ENCODE measurements at places on chromosomes 6 and 20. TPM values are rescaled to one million over a fixed set of nuclear protein-coding genes. Genes with fewer than 3 reads are reported as not detected.

DNA sequence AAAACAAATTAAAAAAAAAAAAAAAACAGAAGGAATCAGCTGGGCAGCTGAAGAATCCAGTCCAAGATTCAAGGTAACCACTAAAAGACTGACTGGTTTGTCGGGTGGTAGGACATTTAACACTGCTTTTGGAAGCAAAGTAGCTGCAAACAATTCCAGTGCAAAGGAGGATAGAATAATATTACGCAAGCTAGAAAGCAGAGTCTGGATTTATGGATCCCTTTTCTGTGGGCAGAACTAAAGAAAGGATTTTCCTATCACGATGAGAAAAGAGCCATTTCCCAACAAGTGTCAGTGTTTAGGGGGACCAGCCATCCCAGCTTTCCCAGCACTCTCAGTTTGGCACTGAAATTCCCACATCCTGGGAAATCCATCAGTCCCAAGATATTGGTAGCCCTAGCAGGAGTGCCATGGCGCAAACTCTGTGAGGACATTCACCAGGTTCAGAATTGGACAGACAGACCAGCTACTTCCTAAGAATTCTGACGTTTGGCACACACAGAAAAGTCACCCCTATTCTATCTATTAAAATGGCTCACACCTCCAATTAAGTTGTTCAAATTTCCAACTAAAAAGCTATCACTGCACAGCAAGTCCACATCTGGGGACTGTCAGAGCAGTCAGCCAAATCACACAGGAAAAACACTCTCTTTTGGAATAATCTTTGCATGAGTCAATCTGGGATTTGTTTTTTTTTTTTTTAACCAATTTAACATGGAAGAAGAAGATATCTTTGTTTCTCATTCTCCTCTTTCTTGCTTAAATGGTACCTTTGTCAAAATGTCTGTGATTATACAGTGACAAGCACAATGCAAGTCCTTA lies 356.8 kb upstream of the ARID1B start:
- no peak overlapping the region for H3K27ac ChIP-seq
- H3K27me3 ChIP-seq = no peaks in the 10 kb centered on the region
- H3K36me3 ChIP-seq = no peaks in the 10 kb centered on the region
- no peak for DNase-seq

- no peaks in the 10 kb centered on the region for H3K36me3 ChIP-seq
- DNase-seq = no peak
- H3K4me3 ChIP-seq = peak overlapping the region; percentile 76
- H3K27me3 ChIP-seq = no peaks in the 10 kb centered on the region
- H3K4me1 ChIP-seq = peaks cover 15% of the 10 kb centered on the region
Observed at GRCh38 chr20:8018958-8019245, 659 bp downstream of the TMX4 start.

- no peaks in the 10 kb centered on the region for H3K36me3 ChIP-seq
- no peaks in the 10 kb centered on the region for H3K27me3 ChIP-seq
- H3K4me3 ChIP-seq = no peak overlapping the region
Observed at GRCh38 chr6:43855247-43855646, 85.2 kb downstream of the VEGFA start.

Gene MRPS10
- total RNA-seq = 25.5 TPM

Gene BEND3
- total RNA-seq = 2.8 TPM

DNA sequence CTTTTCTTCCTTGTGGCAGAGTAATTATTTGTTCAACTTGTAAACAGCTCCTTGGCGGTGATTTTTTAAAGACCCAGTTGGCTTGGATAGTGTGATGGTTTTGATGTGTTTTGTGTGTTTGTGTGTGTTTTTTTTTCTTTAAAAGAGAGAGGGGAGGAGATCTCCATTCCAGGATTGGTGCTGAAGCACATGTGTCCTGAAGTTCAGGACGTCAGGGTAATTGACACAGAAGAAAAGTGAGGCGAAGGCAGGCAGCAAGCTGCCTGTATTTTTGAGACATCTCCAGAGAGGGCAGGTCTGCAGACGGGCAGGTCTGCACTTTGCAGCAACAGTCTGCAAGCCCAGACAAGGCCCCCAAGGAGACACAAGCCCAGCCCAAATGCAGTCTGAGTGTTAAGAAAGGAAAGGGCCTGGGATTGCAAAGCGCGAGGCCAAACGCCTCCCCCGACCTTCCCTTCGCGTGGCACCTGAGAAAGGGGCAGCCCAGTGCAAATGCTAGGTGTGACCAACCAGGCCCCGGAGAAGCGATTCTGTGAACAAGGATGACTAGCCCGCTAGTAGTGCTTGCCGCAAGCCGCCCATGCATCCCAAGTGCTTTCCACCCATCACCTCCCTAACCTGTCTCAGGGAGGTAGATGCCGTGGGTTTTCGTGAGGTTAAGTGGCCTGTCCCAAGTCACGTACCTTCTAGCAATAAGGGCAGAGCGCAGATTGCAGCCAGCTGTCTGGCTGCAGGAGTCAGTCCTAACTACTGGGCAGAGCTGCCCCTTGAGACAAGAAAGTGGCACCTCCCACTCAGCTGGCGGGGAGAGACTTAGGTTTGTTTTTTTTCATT lies 230.5 kb downstream of the ZMYND8 start:
- no peak overlapping the region for H3K27ac ChIP-seq
- H3K4me3 ChIP-seq = no peak overlapping the region
- H3K4me1 ChIP-seq = no peaks in the 10 kb centered on the region
- no peaks in the 10 kb centered on the region for H3K27me3 ChIP-seq
